Activated CD4-positive, alpha-beta T cell treated with anti-CD3 and anti-CD28 coated beads for 36 hours (primary cell): ENCODE measurements at places on chromosomes 7 and 10. TPM values are rescaled to one million over a fixed set of nuclear protein-coding genes. Genes with fewer than 3 reads are reported as not detected.

The CH25H gene
- total RNA-seq, result not detected

The NRBF2 gene
- total RNA-seq, result 23.9 TPM

The ANXA8 gene
- total RNA-seq, result not detected

The TUBAL3 gene
- total RNA-seq, result not detected

The SPDYE5 gene
- total RNA-seq, result not detected

The ATAD1 gene
- total RNA-seq, result 46.8 TPM

The FAM237B gene
- not detected for total RNA-seq

The CCDC136 gene
- 7.7 TPM for total RNA-seq

The LRRD1 gene
- total RNA-seq, result not detected

The FXYD4 gene
- total RNA-seq, result not detected

- no peaks in the 10 kb centered on the region for H3K27me3 ChIP-seq
- no peaks in the 10 kb centered on the region for H3K36me3 ChIP-seq
- no peaks in the 10 kb centered on the region for H3K4me1 ChIP-seq
- no peak for DNase-seq
- no peak overlapping the region for H3K4me3 ChIP-seq
Measured at GRCh38 chr10:64350665-64351064, 829.5 kb downstream of the REEP3 start.

- H3K27ac ChIP-seq, result no peak overlapping the region
- H3K36me3 ChIP-seq, result peaks cover 2% of the 10 kb centered on the region
- H3K4me1 ChIP-seq, result peaks cover 29% of the 10 kb centered on the region
- no peak for DNase-seq
- H3K27me3 ChIP-seq, result no peaks in the 10 kb centered on the region
- no peak overlapping the region for H3K4me3 ChIP-seq
Measured at GRCh38 chr7:1516586-1517251, 12.5 kb upstream of the INTS1 start.

DNA sequence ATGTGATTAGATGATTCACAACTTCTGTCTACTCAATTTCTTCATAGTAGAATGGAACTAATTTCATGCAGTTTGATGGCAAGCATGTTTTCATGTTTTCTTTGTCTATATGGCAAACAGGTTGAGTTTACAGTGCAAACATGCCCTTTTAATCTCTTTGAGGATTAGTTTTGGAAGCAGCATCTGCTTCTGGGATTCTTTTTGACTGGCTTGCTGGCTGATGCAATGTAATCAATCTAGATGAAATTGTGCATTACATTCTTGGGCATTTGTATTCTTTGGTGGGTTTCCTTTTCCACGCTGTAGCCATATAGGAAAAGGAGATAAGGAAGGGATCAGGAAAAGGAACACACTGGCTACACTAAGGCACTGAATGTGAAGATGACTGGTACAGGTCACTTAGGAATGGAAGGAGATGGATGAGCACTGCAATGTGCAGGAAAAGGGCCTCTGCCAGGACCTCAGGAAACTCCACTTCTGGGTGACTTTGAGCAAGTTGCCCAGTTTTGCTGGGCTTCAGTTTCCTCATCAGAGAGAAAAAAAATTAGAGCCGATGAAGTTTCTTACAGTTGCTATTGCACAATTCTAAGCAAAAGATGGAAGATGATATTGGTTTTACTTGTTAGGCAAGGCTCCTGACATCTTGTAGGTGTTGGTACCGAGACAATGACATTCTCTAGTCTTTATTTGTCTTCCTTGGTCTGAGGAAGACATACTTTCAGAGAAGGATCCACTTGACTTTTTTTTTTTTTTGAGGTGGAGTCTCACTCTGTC lies 269.1 kb downstream of the SUGCT start:
- H3K4me3 ChIP-seq, result no peak overlapping the region
- no peaks in the 10 kb centered on the region for H3K27me3 ChIP-seq
- DNase-seq, result no peak

DNA sequence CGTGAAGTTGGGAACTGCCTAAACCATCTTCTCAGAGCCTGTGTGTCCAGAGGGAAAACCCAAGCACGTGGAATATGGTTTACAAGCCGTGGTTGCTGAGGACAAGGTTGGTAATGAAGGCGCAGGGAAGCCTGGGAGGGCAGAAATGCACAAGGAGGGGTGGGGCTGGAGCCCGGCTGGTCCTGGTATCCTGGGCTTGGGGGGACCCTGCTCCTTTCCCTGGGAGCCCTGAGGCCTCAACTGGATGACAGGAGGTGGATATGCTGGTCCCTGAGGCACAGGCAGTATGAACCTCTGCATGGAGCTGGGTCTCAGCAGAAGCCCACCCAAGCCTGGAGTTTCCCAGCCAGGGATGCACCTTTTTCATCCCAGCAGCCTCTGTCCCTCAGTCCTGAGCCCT lies 80.3 kb upstream of the RET start:
- no peaks in the 10 kb centered on the region for H3K27me3 ChIP-seq
- H3K36me3 ChIP-seq, result no peaks in the 10 kb centered on the region

- H3K27ac ChIP-seq, result no peak overlapping the region
- H3K4me3 ChIP-seq, result no peak overlapping the region
- H3K36me3 ChIP-seq, result no peaks in the 10 kb centered on the region
- H3K4me1 ChIP-seq, result no peaks in the 10 kb centered on the region
- H3K27me3 ChIP-seq, result no peaks in the 10 kb centered on the region
Measured at GRCh38 chr7:31307972-31308371, 32.6 kb downstream of the NEUROD6 start.

DNA sequence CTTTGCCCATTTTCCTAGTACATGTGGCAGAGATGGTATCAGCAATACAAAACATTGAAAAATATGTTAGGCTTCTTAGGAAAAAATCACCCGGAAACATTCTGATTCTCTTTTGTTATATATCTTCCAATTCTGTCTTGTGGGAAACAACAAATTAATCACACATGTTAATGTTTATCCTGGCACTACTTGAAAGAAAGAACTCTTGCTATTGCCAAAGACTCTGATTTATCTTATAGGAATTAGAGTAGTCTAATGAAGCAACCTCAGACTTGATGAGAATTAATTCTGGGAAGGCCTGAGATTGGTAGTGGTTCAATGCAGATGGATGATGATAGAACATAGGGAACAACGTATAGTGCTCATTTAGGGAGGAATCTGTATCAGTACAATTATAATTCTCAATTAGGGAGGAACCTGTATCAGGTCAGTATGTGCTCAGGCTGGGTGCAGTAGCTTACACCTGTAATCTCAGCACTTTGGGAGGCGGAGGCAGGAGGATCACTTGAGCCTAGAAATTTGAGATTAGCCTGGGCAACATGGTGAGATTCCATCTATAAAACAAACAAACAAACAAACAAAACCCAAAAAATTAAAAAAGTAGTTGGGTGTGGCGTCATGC lies 50.7 kb downstream of the TAS2R16 start:
- no peaks in the 10 kb centered on the region for H3K36me3 ChIP-seq
- DNase-seq, result no peak
- H3K4me3 ChIP-seq, result no peak overlapping the region
- no peak overlapping the region for H3K27ac ChIP-seq
- H3K27me3 ChIP-seq, result no peaks in the 10 kb centered on the region
- H3K4me1 ChIP-seq, result no peaks in the 10 kb centered on the region

DNA sequence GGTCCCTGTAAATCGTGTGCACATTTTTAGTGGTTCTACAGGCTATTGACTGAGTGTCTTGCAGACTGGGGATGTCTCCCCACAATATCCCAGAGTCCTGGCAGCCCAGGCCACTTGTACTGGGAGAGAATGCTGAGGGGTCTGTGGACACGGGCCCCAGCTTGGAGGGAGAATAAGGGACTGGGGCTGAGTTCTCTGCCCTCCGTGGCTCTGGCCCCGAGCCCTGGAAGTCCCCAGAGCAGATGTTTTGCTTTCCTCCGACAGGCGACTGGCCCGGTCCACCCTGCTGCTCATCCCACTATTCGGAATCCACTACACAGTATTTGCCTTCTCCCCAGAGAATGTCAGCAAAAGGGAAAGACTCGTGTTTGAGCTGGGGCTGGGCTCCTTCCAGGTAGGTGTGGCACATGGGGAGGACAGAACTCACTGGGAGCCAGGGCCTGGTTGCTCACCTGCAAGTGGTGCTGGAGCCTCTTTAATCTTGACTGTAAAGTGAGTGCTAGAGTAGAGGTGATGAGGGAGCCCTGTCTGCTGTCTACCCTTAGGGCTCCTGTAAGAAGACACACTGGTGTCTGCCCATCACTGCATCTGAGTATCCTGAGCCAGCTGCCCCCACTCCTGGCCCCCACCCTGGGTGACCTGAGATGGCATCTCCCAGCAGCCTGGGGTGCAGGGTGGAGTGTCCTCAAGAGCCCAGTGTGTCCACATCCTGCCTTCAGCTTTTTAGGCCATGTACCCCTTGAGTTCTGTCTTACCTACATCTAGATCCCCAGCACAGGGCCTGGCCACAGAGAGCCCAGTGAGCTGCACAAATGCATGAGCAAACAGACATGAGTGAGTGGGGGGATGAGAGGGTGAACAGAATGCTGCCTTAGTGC lies 51.1 kb downstream of the ADCYAP1R1 start:
- H3K36me3 ChIP-seq, result no peaks in the 10 kb centered on the region
- no peaks in the 10 kb centered on the region for H3K4me1 ChIP-seq
- no peak overlapping the region for H3K27ac ChIP-seq
- no peak for DNase-seq

DNA sequence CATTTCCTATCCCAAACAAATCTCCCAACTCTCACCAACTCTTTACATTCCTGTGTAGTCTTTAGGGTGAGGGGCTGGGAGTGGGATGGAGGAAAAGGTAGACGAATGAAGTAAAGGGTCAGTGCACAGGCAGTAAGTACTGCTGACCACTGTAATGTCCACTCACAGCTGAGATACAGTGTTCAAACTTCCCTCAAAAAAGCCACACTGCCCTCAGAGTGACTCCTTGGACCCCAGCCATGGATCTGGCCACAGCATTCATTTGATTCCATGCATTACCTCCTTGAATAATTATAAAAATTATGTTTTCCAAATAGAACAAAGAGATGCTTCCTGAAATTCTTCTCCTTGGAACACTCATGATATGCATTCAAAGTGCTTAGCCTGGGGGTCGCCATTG lies 19.8 kb upstream of the HIPK2 start:
- H3K27ac ChIP-seq, result no peak overlapping the region
- no peak for DNase-seq
- H3K27me3 ChIP-seq, result no peaks in the 10 kb centered on the region
- H3K4me3 ChIP-seq, result no peak overlapping the region

- no peaks in the 10 kb centered on the region for H3K27me3 ChIP-seq
- peaks cover 19% of the 10 kb centered on the region for H3K36me3 ChIP-seq
- H3K4me3 ChIP-seq, result no peak overlapping the region
- H3K4me1 ChIP-seq, result peaks cover 8% of the 10 kb centered on the region
- no peak overlapping the region for H3K27ac ChIP-seq
Measured at GRCh38 chr7:30424506-30424905, 54.1 kb downstream of the NOD1 start.

GRCh38 chr10:69466158-69466490 lies 14.9 kb downstream of the TSPAN15 start:
- H3K27me3 ChIP-seq, result no peaks in the 10 kb centered on the region
- no peak overlapping the region for H3K4me3 ChIP-seq
- H3K36me3 ChIP-seq, result no peaks in the 10 kb centered on the region

DNA sequence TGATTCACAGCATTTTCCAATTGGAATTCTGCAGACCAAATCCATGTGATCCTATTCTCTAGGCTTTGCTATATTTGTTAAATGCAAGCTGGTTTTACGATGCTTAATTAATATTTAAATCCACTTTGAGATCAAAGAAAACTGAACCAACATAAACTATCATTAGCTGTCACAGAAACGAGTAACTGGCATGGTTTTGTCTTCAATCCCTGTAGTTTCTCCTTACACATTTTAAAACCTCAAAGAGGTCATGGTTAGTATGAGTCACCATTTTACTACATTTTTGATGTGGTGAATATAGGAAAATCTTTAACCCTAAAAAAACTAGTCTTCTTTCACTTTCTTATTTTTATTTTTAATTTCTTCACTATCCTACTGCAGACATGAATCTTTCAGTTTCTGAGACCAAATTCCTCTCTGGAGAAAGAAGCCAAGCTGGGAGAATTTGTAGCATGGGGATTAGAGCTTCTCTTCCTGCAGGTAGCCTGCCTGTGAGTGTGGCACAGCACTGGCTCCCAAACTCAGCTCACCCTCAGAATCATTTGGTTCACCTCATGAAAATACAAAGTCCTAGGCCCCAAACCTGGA lies 8.7 kb upstream of the LIPM start:
- peaks cover 22% of the 10 kb centered on the region for H3K4me1 ChIP-seq
- H3K27ac ChIP-seq, result no peak overlapping the region
- no peak overlapping the region for H3K4me3 ChIP-seq
- no peak for DNase-seq
- H3K27me3 ChIP-seq, result peaks cover 21% of the 10 kb centered on the region

DNA sequence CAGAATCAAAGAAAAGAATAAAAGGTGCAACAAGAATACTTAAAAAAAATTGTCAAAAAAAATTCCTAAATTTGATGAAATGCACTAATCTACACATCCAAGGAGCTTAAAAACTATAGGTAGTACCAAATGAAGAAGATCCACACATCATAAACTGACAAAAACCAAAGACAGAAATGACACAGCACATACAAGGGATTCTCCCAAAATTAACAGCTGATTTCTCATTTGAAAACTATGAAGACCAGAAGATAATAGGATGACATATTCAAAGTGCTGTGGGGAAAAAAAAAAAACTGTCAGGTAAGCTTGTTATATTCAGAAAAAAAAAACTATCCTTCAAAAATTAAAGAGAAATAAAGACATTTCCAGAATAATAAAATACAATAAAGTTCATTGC lies 618.2 kb downstream of the TNS3 start:
- DNase-seq, result no peak
- H3K36me3 ChIP-seq, result no peaks in the 10 kb centered on the region
- no peak overlapping the region for H3K27ac ChIP-seq
- H3K4me3 ChIP-seq, result no peak overlapping the region

DNA sequence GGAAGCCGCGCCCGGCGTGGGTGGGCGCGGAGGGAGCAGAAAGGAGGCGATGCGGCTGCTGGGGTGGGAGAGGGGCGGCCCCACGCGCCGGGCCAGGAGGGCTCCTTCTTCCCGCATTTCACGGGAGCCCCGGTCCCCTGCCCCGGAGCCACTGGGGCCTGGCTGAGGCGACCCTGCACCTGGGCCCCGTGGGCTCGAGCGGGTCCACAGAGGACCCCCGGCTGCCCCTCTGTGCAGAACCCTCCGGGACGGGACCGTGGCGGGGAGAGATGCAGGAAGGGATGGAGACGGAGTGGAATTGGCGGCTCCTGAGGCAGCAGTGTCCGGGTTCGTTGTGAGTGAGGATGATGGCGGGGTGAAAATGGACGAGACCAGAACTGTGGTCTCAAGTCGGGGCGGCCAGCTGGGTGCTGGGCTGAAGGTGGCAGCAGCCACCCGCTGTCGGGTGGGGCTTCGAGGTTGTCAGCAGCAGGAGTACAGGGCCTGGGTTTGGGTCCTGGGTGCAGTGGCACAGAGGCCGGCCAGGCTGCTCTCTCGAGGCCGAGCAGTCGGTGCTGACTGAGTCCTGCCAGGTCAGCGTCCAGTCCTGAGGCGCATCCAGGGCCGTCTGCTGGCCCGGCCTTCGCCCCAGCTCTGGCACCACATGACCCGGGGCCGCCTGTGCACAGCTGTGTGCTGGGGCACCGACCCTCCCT lies 80.4 kb downstream of the VIPR2 start:
- H3K4me3 ChIP-seq, result no peak overlapping the region
- H3K27me3 ChIP-seq, result no peaks in the 10 kb centered on the region
- peaks cover 6% of the 10 kb centered on the region for H3K4me1 ChIP-seq
- no peak overlapping the region for H3K27ac ChIP-seq

GRCh38 chr10:92799568-92799967 lies 48.8 kb upstream of the EXOC6 start:
- no peaks in the 10 kb centered on the region for H3K36me3 ChIP-seq
- H3K27ac ChIP-seq, result no peak overlapping the region
- no peak for DNase-seq
- H3K4me3 ChIP-seq, result no peak overlapping the region
- peaks cover 4% of the 10 kb centered on the region for H3K27me3 ChIP-seq

- no peak overlapping the region for H3K4me3 ChIP-seq
- H3K27ac ChIP-seq, result no peak overlapping the region
- no peak for DNase-seq
- H3K36me3 ChIP-seq, result no peaks in the 10 kb centered on the region
- peaks cover 4% of the 10 kb centered on the region for H3K27me3 ChIP-seq
- peaks cover 3% of the 10 kb centered on the region for H3K4me1 ChIP-seq
Measured at GRCh38 chr7:147982307-147982706, 608.3 kb upstream of the C7orf33 start.
